GM23248 (cell line): ENCODE measurements at places on chromosomes 7 and 10. TPM values are rescaled to one million over a fixed set of nuclear protein-coding genes. Genes with fewer than 3 reads are reported as not detected.

DNA sequence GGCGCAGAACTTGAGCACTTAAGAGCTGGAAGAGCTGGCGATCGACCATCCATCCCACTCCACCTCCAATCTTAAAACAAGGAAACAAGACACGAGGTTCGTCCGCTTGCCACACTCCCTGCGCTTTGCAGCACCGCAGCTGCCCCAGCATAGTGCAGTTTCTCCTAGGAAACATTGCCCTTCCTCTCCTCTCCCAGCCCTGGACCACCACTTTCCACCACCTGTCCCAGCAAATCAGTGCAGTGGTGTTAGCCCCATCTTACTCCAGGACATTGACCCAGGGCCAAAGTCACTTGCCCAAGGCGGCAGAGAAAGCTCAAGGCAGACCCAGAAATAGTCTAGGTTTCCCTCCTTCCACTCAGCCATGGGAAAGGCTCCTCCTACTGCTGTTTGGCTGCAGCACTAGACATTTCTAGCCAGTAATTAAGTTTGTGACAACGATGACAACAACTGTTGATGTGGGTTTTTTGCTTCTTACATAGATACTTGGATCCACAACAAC, 1.5 kb upstream of the PARD3 start:
- DNase-seq = peak; percentile 60
- peak overlapping the region; percentile 79 for H3K4me3 ChIP-seq
- H3K36me3 ChIP-seq = no peaks in the 10 kb centered on the region

DNA sequence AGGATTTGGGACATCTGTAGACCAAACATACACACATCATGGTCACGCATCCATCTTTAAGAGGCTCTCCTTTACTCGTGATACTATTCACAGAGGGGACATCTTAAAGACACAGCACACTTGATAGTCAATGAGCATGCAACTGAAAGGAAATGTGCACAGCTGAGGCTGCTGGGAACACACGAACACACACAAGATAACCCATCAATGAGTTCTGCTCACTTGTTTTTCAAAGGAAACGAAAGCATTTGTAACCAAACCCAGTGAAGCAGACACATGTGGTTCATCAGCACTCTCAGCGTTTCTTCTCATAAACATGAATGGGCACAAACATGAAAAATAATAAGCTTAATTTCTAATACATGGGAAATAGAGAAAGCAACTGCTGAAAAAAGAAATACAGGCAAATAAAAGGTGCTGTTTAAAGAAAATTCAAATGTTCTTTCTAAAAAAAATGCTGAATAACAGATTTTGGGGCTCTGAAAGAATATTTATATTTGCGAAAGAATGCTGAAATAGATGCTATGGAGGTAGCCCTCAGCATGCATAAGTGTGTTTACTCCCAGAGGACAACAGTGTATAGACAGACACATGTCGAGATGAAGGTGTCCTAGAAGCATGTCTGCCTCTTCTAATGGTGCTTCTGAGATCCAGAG, 59.7 kb upstream of the LAMB4 start:
- H3K36me3 ChIP-seq = no peaks in the 10 kb centered on the region
- no peaks in the 10 kb centered on the region for H3K27me3 ChIP-seq
- H3K27ac ChIP-seq = no peak overlapping the region

The LRIT1 gene
- total RNA-seq = not detected in 2 replicates

GRCh38 chr7:7051206-7051877, 131.0 kb upstream of the C1GALT1 start:
- H3K4me1 ChIP-seq = no peaks in the 10 kb centered on the region
- H3K27ac ChIP-seq = no peak overlapping the region
- H3K36me3 ChIP-seq = no peaks in the 10 kb centered on the region
- H3K4me3 ChIP-seq = no peak overlapping the region
- peak; percentile 35 for DNase-seq

- H3K4me3 ChIP-seq = no peak overlapping the region
- no peaks in the 10 kb centered on the region for H3K36me3 ChIP-seq
- peak overlapping the region; percentile 64 for H3K27ac ChIP-seq
- peak; percentile 89 for DNase-seq
- H3K27me3 ChIP-seq = no peaks in the 10 kb centered on the region
Measured at GRCh38 chr7:135253851-135254771, 20.5 kb downstream of the STRA8 start.

DNA sequence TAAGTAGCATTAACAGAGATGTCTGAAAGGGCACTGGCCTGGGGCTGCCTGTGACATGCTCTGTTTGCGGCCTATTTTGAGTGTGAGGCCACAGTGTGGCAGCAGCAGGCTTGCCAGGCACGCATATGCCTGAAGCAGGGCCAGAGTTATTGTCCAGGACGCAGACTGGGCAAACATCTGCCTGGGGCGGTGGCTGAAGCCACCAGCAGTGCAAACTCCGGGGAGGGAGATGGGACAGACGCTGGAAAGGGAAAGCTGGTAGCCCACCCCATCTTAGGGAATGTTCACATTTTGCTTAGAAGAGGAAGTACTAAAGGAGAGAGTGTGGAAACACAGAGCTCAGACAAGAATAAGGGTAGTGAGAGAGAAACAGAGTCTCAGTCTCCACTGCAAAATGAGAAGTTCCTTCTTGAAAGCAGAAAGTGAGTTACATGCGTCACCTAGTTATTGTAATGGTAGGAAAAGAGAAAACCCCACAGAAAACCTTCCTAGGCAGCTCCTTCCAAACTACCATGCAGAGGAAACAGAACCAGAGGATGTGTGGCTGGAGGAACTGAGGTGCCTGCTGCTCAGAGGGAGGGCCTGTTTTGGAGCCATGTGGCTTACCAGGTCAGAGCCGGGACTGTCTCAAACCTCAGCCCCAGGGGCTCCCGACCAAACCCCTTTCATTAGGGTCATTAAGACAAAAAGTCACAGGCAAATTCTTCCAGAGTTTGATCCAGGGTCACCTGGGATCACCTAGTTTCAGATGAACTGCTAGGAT, 14.5 kb downstream of the AKR1B1 start:
- no peak for DNase-seq
- peaks cover 8% of the 10 kb centered on the region for H3K4me1 ChIP-seq
- no peaks in the 10 kb centered on the region for H3K27me3 ChIP-seq
- H3K4me3 ChIP-seq = no peak overlapping the region

The FAM25A gene
- not detected in 2 replicates for total RNA-seq

DNA sequence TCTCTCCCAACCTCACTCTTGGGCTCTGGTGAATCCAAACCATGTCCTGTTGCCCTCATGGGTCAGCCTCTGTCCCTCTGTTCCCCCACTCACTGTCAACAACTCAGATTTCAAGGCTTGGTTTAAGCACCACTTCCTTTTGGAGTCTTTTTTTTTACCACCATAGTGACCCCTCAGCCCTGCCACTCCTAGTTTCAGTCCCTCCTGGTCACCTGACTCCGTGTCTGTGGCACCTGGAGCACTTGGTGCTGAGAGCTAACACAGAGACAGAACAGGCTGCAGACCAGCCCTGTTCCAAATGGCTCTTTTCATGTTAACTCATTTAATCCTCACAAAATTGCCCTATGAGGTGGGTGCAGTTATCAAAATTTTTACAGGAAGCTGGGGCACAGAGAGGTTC, 53.6 kb upstream of the SMNDC1 start:
- H3K27ac ChIP-seq = no peak overlapping the region
- no peaks in the 10 kb centered on the region for H3K36me3 ChIP-seq
- H3K4me1 ChIP-seq = peaks cover 38% of the 10 kb centered on the region
- no peaks in the 10 kb centered on the region for H3K27me3 ChIP-seq

- no peak overlapping the region for H3K4me3 ChIP-seq
- no peak for DNase-seq
- no peak overlapping the region for H3K27ac ChIP-seq
- H3K36me3 ChIP-seq = no peaks in the 10 kb centered on the region
- H3K4me1 ChIP-seq = no peaks in the 10 kb centered on the region
Measured at GRCh38 chr10:81570349-81570748, 304.6 kb upstream of the NRG3 start.

The LDB3 gene
- under 0.01 and 0.11 TPM in 2 replicates for total RNA-seq

DNA sequence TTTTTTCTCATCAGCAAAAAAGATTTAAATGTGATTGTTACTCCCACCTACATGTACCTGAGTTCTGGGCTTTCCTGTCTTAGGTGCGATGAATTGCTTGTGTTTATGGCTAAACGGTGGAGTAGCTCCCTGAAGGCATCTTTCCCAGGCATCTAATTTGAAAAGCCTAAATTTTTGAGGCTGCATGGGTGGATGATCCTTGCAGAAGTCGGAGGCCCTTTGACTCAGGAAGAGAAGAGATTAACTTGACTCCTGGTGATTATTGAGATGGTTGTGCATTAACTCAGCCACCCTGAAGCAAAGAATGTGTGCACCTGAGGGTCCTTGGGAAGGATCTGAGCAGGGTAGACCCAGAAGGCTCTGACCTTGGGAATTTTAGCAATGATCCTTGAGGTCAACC, 155.6 kb upstream of the SEMA3C start:
- no peak overlapping the region for H3K27ac ChIP-seq
- H3K36me3 ChIP-seq = no peaks in the 10 kb centered on the region
- H3K27me3 ChIP-seq = no peaks in the 10 kb centered on the region

The CLRN3 gene
- not detected in 2 replicates for total RNA-seq

The TRIM50 gene
- not detected in 2 replicates for total RNA-seq

The MYH16 gene
- total RNA-seq = not detected in 2 replicates

The UPK3B gene
- total RNA-seq = 0.11 TPM in 1 of 2 replicates, not detected in the other

The CDH23 gene
- total RNA-seq = 0.38 TPM in 1 of 2 replicates, not detected in the other

The UNCX gene
- total RNA-seq = not detected in 2 replicates

The TCAF1 gene
- total RNA-seq = 82.9 and 97.0 TPM in 2 replicates

The RAB19 gene
- not detected in 2 replicates for total RNA-seq

DNA sequence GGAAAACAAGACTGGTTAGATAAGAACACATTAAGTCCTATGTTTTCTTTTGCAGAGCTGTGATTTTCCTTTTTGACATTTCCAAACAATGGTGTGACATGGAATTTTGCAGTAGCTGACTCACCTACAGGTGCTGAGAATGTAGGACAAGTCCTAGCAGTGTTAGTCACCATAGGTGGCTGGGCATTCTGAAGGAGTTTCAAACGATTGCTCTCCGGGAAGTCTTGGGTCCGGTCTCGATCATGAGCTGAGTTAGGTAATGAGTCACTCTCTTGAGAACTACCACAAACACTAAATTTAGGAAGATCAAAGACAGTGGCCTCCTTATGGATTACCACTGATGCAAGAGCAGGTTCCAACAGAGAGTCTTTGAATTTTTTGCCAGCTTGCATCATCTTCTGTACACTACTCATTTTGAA, 3.6 kb downstream of the FIGNL1 start:
- H3K36me3 ChIP-seq = 0 out of 2 replicates have a peak, but pooled peaks cover 3% of the 10 kb centered on the region
- H3K4me3 ChIP-seq = no peak overlapping the region
- no peaks in the 10 kb centered on the region for H3K27me3 ChIP-seq
- H3K27ac ChIP-seq = peak overlapping the region; percentile 18; the same call in 1 of the 2 replicates
